Thymus (tissue), 14 donors: ENCODE measurements at places on chromosomes 13 and 19. TPM values are rescaled to one million over a fixed set of nuclear protein-coding genes. Genes with fewer than 3 reads are reported as not detected.

DNA sequence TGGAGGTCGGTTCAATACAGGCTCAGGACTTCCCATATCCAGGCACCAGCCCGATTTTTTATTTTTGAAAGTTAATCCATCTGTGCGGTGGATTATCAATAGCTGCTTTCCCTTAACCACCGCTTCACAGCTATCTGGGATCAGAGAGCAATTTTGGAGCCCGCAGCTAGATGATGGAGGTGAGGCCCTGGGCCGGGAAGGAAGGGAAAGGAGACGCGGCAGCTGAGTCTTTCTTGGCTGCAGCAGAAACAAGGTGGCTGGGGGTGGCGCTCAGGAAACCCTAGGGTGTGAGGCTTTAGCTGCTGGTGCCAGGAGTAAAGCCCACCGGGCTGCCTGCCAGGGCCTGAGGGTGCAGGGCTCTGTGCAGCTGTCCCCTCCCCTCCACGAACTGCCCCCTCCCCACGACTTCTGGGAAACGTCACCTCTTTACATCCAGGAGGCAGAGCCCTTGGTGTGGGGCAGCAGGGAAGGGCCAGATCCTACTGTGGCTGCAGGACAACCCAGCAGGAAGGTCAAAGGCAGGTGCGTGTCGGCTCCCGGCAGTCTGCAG lies 307.0 kb downstream of the ZNF536 start:
- no peak for DNase-seq

- DNase-seq: no peak
Measured at GRCh38 chr13:114065141-114065925, 67.1 kb downstream of the RASA3 start.

DNA sequence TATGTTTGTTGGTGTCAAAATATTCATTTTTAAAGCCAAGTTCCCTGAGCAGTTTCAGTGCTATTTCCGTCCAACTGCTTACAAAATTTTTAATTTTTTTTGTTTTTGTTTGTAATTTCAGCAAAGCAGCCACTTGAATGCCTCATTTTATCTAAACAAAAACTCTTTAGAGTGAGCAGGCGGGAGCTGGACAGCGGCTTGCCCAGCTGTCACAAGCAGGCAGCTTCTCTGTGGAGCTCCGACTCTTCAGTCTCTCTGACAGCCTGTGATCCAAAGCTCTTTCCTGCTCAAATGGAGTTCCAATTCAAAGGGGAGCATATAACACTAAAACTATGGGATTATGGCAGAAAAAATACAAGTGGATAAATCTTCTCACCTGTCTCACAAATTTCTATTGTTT lies 618.3 kb upstream of the PCDH20 start:
- DNase-seq: no peak

DNA sequence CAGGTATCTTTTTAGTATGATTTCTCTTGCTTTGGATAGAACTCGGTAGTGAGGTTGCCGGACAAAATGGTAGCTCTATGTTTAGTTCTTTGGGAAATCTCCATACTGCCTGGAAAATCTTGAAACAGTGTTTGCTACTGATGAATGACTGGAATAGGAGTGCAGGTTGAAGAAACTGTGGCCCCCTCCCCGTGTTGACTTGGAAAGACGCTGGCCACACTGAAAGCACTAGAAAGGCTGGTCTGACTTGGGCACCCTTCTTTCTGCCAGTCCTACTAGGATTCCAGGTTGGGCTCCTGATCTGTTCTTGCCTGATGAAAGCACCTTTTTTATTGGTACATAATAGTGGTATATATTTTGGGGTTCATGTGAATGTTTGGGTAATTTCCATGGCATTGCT lies 46.3 kb downstream of the NLRP4 start:
- no peak for DNase-seq

DNA sequence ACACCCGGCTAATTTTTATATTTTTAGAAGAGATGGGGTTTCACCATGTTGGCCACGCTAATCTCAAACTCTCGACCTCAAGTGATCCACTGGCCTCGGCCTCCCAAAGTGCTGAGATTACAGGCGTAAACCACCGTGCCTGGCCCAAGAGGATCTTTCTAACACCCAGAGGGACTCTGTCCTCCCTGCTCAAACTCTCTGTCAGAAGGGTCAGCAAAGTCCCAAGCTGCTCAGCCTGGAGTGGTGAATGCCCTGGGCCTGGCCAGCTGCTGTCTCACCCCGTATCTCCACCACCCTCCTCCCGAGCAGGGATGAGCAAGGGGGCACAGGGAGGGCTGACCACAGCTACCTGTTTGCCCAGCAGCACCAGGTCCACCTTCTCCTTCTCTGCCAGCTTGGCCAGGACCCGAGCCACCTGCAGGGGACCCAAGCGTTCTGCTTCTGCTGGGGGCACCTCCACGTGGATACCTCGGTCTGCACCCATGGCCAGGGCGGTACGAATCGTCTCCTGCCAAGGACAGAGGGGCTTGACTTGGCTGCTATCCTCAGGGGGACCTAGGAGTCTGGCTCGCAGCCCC lies 10.9 kb upstream of the VSIG10L start:
- DNase-seq: no peak

- DNase-seq: no peak
Measured at GRCh38 chr13:96810104-96810503, 184.2 kb downstream of the OXGR1 start.

GRCh38 chr13:75153386-75153785 lies 328.6 kb downstream of the TBC1D4 start:
- no peak for DNase-seq

ZNF177 gene
- total RNA-seq: 2.9 TPM

VAV1 gene
- total RNA-seq: 59.3 TPM
